ENCODE measurements at places on chromosomes 6 and 20. TPM values are rescaled to one million over a fixed set of nuclear protein-coding genes. Genes with fewer than 3 reads are reported as not detected.

GRCh38 chr6:87959083-87959482 lies 88.6 kb upstream of the SPACA1 start:
- DNase-seq: no peak

DNA sequence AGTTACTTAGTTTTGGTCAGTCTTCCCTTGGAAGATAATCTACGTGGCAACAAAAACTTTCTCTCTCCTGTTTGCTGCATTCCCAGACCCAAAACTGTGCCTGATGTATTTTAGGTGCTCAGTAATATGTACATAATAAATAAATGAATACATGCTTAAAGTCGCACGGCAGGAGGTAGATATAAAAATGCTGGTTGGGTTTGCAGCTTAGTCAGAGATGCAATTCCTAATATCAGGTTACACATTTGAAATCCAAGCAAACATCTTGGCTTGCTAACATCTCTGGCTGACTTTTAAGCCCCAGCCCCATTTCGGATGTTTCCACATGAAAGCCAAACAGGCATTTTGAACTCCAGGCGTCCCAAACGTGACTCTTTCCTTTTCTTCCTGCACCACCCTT lies 91.0 kb downstream of the KCNQ5 start:
- no peak for DNase-seq

DNA sequence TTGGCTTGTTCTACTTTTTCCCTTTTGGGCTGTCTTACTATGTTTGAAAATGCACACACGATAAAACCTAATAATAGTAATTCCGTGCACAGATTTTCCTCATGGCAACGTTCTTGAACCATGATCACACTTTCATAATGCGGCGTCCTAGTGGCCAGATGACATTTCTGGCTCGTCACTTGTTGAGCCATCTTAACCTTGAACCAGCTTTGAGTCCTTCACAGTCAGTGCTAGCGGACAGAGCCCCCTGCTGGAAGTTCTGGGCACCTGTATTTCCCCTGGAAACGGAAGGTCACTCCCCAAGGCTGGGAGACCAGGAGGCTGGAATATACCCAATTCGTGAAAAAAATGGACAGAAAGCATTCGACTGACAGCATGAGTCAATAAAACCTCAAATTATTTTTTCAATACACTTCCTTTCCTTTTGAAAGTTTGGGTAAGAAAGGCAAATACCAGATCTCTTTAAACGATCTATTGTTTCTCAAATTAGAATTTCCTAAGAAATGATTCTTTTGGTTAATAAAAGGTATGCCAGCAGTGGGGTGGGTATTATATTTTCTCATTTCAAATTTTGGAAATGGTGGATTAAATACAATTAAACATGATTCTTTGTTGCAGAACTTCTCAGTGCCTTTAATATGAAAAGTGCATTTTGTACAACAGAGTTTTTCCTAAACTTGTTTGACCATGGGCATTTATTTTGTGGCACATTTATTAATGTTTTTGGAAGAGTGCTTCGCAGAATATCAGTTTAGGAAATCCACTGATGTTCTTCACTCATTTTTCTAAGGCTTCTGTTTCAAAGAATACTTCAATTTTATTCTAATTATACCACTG lies 542.3 kb downstream of the QKI start:
- peak; percentile 80 for DNase-seq

GRCh38 chr6:167093406-167093921 lies 29.4 kb upstream of the CCR6 start:
- no peak for DNase-seq

DNA sequence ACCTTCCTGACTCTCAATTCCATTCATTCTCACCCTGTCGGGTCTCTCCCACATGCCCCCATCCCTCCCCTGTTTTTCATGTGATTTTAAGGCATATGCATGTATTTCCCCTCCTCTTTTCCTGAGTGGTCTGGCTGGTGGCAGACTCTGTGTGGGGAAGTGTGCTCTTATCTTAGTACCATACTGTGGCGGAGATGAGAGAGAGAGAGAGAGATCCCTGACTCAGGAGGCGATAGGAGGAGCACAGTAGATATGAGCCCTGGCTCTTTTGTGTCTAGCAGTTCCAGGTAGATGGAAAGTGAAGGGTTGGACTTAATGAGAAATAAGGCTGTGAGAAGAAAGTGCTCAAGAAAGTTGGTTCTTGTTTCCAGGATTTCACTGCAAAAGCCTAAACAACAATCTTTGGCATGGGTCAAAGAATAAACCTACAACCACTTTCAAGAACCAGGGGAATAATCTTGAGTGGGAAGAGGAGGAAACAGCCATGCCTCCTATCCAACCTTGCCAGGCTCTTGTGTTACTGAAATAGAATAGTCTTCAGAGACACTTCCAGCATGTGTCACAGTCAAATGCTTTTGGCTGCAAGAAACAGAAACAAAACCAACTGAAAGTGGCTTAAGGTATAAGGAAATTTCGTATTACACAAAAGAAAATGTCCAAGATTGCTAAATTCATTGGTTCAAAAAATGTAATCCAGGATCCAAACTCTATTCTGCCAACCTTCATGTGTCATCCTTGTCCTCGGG lies 123.8 kb upstream of the MYLIP start:
- DNase-seq: no peak

GRCh38 chr6:150238846-150239407 lies 96.1 kb downstream of the PPP1R14C start:
- no peak for DNase-seq

DNA sequence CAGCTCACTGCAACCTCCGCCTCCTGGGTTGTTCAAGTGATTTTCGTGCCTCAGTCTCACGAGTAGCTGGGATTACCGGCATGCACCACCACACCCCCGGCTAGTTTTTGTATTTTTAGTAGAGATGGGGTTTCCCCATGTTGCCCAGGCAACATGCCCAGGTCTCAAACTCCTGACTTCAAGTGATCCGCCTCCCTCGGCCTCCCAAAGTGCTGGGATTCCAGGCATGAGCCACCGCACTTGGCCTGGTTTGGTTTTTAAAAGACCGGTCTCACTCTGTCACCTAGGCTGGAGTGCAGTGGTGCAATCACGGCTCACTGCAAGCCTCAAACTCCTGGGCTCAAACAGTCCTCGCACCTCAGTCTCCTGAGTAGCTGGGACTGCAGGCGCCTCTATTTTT lies 40.1 kb downstream of the VSTM2L start:
- no peak for DNase-seq

GRCh38 chr20:38135271-38135650 lies 29.8 kb downstream of the TGM2 start:
- DNase-seq: no peak

GRCh38 chr20:44033344-44033743 lies 118.7 kb downstream of the TOX2 start:
- no peak for DNase-seq

DNA sequence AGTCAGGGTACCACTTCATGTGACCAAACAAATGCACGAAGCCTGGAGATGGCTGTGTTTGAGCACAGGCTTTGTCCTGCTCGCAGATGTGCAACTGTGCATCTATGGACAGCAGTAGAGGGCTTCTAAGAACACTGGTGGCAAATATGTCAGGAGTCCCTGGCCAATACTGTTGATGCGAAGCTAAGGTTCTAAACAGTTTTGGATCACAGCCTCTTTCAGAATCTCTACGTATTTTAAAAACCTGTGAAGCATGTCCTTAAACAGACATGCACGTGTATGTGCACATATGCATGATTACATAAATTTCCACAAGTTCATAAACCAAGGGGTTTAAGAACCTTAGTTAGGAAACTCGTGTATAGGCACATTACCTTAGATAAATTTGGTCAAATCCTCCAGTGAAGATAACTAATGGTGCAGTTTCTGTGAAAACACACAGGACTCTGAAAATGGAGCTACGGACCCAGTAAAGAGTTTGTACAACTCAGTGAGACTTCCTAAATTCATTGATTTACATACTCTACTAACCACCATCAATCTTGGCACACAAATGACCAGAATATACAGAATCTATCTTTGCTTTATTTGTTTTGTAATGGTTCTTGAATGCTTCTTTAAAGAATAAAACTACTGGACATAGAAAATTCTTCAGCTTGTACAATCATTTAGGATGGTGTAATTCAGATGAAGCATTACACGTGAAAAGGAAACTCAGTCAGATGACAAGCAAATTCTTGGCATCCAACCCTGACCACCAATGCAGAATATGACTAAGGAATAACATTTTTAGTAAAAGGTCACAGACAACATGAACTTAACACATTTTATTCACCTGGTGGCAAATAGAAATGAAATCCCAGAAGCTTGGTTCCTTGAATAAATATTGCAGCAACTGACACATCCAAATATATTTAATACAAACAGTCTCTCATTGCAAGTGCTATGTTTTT lies 27.4 kb downstream of the KCNQ5 start:
- DNase-seq: no peak

DNA sequence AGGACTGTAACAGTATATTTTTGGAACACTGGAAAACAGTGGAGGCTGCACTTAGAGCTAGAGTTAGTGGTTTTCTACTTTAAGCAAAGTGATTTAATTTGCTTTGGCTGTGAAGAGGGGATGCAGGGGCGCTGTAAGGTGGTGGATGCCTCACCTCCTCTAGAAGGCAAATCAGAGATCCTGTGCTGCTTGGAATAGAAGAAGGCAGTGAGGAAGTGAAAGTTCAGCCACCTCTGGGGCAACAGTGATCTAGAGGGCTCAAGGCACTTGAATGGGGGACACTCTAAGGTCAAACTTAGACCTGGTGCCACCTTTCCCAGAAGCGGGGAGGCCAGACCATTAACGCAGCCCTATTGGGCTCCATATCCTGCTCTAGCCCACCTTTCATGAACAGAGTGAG lies 19.0 kb upstream of the SNRPB2 start:
- no peak for DNase-seq

DNA sequence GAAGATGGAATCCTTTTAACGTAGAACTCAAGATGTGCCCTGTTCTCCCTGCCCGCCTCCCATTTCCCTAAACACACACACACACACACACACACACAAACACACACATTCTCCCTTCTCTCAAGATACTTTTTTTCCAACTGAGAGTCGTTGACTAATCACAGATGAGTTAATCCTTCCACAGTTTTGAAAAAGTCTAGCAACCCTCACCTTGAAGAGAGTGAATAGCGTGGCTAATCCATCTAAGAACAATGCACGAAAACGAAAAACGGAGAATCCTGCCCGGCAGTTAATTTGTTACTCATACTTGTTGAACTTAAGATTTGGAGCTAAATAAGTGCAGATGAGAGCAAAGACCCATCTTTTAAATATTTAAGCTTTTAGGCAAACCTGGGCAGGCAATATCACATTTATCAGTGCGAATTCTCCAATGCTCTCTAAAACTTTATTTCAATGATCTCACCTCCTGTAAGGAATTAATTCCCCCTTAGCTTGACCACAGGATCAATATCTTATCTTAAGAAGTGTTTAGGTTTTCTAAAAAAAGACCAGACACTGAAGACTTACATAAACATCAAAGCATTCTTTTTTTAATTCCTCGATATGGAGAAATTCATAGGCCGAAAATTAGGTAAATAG lies 1.1 kb downstream of the AGPAT4 start:
- peak; percentile 28 for DNase-seq

DNA sequence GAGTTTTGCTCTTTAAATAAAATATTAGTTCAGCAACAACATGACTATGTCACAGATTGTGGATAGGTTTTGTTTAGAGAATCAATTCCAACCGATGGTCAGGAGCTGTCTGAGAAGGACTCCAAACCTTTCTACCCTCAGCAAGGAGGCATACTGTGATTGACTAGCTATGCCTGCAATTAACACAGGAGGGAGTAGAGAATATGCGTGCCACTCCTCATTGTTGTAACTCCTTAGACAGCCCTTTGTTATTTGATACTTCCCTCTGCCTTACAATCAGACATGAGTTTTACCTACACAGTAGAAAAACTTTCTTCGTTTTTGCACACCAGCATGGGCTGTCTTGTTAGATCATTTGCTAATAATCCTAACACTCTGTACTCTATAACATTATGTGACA lies 796.5 kb downstream of the PRIM2 start:
- DNase-seq: no peak

- no peak for DNase-seq
These were observed 16.6 kb downstream of the CHMP4B start for GRCh38 chr20:33827634-33828325.

COL9A3 gene
- total RNA-seq: 1.8 TPM

MLIP gene
- not detected for total RNA-seq

ASCC3 gene
- 57.9 TPM for total RNA-seq

TNF gene
- not detected for total RNA-seq

RAET1G gene
- 3.8 TPM for total RNA-seq

PSORS1C2 gene
- total RNA-seq: 0.38 TPM

IDH3B gene
- 136 TPM for total RNA-seq

NDRG3 gene
- total RNA-seq: 14.2 TPM

SOBP gene
- 1.5 TPM for total RNA-seq

SLC35F1 gene
- total RNA-seq: 0.23 TPM
